ENCODE measurements at places on chromosomes 16 and 17. TPM values are rescaled to one million over a fixed set of nuclear protein-coding genes. Genes with fewer than 3 reads are reported as not detected.

DNA sequence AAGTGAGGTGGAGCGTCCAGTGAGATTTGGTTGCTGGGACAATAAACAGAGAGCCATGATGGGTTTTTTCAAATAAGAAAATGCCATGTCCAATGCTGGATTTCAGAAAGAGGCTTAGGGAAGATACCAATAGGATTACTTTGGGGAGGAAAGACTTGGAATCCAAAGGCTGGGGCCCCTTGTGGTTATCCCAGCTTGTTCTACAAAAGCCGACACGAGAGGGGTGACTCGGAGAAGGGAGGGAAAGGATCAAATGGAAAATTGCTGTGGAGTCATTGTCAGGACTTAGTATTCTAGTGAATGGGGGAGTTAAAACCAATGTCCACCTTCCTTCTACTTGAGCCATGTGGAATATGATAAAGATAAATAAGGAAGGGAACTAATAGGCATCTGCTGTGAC lies 305.5 kb downstream of the SOX9 start:
- no peak for DNase-seq

DNA sequence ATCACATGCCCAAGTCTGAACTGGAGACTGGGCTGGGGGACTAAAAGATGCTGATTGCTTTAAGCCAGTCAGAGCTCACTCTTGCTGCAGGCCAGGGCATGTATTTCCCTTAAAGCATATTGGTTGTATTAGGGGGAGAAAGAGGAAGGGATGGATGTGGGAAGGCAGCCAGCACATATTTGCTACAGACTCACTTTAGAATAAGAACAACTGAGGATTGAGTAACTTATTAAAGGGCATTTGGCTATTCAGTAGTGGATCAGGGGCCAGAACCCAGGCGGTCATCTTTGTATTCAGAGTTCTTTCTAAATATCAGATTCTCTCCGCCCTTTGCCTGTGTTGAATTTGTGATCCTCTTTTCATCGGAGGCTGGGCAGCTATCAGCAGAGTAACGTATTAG lies 231.7 kb downstream of the HAPSTR1 start:
- no peak for DNase-seq

DNA sequence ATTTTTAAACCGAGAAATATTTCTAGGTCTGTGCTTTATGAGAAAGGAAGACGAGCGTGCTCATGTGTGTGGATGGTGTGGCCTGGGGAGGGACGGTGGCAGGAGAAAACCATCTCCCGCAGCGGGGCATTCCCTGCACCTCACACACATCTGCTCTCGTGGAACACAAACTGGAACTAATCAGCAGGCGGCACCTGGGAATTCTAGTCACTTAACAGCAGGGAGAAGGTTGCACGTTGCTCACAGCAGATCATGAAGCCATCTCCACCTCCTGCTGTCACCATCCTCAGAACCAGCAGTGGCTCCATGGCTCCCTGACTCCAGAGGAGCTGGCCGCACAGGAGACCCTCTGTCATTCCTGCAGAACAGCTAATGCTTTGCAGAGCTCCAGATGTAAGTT lies 35.2 kb downstream of the ADCY9 start:
- no peak for DNase-seq

- DNase-seq: no peak
Observed at GRCh38 chr16:9308850-9309249, 217.4 kb downstream of the HAPSTR1 start.

GRCh38 chr16:79542237-79542774 lies 58.2 kb downstream of the MAF start:
- DNase-seq: peak; percentile 80

DNA sequence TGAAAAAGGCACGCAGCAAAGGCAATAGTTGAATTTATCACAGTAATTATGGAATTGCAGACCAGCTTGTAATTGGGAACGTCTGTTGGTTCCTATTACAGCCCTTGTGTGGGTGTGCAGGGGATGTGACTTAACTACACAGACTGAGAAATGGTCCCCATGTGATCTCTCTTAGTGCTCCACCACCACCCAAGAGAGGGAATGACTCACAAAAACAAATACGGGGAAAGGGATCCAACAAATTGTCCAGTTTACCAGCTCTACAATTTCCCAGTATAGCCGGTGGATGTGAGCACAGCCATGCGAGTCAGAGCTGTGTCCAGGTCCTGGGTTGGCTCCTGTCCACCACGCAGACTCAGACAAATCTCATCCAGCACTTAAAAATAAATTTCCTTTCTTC lies 337.9 kb downstream of the GRIN2A start:
- no peak for DNase-seq

DNA sequence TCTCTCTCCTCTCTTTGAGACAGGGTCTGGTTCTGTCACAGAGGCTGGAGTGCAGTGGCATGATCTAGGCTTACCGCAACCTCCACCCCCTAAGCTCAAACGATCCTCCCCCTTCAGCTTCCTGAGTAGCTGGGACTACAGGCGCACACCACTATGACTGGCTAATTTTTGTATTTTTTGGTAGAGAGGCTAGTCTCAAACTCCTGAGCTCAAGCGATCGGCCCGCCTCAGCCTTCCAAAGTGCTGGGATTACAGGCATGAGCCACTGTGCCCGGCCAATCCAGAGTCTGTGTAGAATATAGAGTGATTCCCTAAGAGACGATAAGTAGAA lies 65.8 kb upstream of the RPH3AL start:
- no peak for DNase-seq

PYY gene
- polyA plus RNA-seq: not detected
